ENCODE measurements at places on chromosomes 4 and X.

GRCh38 chr4:140869446-140869845, 113.3 kb upstream of the TBC1D9 start:
- no peak for DNase-seq

DNA sequence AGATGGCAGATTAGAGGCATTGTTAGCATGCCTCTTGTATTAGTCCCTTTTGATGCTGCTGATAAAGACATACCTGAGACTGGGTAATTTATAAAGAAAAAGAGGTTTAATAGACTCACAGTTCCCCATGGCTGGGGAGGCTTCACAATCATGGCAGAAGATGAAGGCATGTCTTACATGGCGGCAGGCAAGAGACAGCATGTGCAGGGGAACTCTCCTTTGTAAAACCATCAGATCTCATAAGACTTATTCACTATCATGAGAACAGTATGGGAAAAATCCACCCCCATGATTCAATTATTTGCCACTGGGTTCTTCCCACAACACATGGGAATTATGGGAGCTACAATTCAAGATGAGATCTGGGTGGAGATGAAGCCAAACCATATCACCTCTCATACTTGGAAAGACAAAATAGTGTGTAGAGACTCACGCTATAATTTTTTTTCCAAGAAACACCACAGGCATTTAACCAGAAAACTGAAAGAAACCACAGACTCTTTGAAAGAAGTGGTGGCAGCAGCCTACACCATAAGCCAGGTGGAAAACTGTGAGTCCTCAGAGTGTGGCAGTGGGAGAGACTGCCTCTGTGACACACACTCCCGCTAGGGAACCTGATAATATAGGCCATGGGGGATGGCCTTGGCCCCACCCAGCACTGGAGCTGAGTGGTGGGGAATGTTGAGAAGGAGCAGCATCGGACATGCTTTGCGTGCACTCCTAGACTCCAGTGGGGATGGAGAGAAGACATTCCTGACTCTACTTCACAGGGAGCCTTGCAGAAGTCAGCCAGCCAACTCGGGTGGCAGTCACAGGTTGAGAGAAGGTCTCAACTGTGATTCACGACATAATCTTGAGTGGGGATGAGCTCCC, 51.5 kb downstream of the SLC2A9 start:
- DNase-seq: no peak

DNA sequence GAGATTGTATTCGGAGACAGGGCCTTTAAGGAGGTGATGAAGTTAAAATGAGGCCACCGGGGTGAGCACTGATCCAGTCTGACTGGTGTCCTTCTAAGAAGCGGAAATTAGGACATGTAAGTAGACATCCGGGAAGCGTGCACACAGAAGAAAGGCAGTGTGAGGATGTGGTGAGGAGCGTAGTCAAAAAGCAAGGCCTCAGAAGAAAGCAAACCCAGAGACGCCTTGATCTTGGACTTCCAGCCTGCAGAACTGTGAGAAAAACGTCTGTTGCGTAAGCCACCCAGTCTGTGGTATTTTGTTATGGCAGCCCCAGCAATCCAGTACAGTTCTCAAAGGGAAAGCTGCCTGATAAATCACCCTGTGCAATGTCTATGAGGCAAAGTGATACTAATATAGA, 153.5 kb downstream of the KCNIP4 start:
- no peak for DNase-seq

GRCh38 chrX:29269390-29269789, 682.1 kb downstream of the IL1RAPL1 start:
- no peak for DNase-seq

All from stimulated activated CD8-positive, alpha-beta memory T cell treated with anti-CD3 and anti-CD28 coated beads, Interleukin-4, amount 100 ng/mL, for 1 hour (primary cell).